Activated CD8-positive, alpha-beta memory T cell treated with anti-CD3 and anti-CD28 coated beads for 4 hours (primary cell): ENCODE measurements at places on chromosomes 2 and 18.

DNA sequence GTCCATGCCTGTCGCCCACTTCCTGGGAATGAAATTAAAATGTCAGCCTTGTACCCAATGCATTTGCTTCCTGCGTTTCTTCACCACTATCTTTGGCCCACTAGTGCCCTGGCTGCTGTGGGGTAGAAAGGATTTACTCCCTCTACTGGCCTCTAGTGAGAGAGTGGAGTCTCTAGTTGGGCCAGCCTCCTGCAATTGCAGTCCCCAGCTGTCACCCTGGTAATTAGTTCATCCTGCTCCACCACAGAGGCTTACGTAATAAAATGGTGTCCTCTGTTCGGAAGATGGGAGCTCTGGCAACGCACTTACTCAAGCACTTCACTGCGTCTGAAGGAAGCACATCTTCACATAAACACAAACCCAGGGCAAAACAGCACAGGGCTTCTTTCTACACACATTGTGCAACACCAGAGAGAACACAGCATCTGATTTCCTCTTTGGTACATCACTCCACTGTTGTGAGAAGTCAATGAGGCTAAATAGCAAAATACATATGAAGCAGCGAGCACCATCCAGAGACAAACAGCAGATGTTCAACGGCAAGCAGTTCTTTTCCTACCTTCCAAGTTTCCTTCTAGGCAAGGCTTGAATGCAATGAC, 274.6 kb downstream of the LRATD1 start:
- DNase-seq = no peak

DNA sequence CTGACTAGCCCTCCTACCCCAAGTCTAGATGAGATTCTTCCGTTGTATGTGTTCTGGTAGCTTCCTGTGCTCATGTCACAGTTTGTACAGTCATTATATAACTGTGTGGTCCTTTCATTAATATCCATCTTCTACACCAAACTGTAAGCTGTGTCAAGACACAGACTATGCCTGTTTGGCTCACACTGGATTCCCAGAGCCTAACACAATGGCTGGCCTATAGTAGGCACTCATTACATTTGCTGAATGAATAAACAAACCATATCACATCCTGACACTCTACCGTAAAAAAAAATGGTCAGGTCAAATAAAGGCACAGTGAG, 72.6 kb downstream of the ANKRD44 start:
- no peak for DNase-seq

GRCh38 chr18:63267975-63268721, 51.4 kb downstream of the BCL2 start:
- no peak for DNase-seq

DNA sequence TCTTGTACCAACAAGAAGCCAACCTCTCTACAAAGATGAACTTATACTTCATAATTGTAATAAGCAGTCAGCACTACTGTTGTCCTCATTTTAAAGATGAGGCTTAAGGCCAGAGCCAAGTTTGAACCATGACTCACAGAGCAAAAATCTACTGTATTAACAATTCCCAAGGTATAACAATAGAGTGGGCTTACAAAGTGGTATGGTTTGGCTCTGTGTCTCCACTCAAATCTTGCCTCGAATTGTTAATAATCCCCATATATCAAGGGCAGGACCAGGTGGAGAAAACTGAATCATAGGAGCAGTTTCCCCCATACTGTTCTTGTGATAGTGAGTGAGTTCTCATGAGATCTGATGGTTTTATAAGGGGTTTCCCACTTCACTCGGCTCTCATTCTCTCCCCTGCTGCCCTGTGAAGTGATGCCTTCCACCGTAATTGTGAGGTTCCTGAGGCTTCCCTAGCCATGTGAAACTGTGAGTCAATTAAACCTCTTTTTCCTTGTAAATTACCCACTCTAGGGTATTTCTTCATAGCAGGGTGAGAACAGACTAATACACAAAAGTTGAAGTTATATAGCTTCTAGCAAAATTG, 19.5 kb downstream of the MRPL44 start:
- DNase-seq = no peak

DNA sequence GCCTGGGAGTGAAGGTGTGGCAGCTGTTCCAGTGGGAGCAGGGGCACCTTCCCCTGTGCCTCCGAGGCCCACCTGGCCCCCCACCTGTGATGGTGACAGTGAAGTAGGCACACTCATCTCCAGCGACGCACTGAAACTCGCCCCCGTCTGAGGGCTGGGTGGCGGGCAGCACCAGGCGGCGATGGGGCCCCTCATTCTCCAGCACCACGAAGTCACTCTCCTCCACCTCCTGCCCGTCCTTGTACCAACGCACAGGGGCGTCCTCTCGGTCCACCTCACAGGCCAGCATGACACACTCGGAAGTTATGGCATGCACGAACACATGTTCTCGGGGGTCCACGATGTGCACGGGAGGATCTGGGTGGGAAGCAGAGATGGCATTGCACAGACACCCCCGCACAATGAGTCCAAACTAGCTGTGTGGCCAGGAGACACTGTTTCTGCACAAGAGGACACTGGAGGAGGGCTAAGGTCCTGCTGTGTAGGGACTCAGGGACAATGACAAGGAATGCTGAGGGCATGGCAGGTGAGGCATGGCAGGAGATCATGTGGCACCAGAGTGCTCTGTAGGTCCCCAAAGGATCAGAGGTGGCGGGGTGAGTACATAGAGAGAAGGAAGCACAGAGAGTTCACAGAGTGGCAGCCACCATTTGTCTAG, 7.9 kb downstream of the OBSL1 start:
- DNase-seq = no peak

- DNase-seq = no peak
These were observed 91.4 kb upstream of the LGALSL start for GRCh38 chr2:64362562-64363026.

DNA sequence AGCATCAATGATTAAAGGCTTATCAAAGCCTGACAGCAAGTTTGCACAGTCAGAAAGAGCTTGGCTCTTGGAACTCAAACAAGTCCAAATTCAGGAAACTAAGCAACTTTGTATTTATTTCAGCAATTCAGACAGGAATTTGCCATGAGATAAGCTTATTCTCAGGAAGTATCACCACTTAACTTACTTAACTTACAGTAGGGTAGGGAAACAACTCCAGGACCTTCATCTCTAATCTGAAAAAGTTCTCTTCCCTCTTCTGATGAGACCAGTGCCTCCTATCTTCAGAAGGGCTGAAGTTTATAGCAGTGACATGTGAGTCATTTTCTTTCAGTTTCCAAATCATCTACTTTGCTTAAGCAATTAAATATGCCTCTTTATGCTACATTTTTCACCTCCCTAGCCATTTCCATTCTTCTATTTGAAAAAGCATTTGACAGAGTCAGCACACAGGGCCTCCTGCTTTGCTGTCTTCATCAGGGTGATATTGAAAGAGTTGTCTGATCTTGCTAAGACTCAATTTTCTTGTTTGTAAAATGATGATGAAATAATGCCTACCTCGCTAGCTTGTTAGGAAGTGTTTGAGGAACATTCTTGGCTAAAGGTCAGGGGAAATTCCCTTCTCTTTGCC, 389.5 kb downstream of the RND3 start:
- DNase-seq = no peak

GRCh38 chr2:84495539-84496146, 20.7 kb upstream of the DNAH6 start:
- no peak for DNase-seq

DNA sequence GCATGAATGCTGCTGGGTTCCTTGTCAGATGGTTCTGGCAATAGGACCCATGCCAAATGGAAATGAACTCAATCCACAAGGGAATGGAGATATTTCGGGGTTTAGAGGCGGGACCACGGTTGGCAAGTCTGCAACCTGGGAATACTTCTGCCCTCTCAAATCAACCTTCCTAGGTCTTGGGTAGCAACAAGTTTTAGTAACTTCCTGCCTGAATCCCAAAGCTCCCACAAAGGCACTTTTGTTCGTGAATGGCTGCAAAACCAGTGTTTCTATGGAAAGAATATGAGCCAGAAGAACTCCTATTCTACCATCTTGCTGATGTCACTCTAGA, 790.1 kb upstream of the SLC8A1 start:
- DNase-seq = no peak

- DNase-seq = no peak
These were observed 6.2 kb downstream of the MBD2 start for GRCh38 chr18:54218299-54218698.

DNA sequence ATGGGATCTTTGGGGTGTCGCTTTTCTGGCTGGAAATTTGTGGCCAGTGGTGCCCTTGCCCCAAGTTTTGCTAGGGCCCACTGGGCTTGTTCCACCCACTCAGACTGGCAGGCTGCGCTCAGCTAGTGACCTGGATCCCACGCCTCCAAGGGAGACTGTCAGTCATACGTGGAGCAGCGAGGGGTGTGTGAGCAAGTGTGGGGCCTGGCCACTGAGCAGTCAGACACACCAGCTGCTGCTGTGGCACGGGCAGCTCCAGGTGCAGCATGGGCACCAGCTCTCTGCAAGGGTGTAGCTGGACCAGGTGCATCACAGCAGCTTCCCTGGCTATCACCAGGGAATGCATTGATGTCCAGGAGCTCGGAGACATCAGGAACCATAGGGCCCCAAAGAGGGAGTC, 327.0 kb downstream of the NR4A2 start:
- no peak for DNase-seq

DNA sequence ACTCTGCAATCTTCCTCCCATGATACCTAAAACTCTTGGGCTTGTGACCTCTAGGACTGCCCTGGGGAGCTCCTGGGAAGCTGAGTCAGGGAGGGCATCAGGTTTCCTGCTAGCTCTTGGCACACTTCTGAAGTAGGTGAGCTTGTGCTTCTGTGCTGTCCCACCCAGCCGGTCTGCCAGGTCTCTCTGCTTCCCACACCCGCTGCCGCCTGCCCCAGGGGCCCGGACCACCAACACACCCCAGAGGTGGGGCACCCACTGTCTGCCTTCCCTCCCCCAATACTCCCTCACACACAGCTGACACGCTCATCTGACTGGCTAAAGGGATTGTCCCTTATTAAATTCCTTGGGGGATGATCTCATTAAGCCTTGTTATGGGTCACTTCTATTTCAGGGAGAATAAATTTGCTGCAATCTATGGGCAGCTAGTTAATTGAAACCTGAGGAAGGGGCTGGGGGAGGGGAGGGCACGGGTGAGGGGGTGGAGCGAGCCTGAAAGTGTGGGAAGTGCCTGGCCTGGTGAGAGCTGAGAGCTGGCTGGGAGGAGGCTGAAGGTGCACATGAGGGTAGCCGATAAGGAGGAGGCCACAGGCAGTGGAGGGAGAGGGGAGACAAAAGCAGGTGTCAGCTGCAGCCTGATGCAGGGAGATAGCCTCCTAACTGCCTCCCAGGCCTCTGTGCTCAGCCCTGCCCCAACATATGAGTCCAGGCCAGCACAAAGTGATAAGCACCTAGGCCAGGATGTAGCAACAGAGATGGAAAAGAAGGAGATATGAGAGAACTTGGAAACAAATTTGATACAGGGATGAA, 48.8 kb downstream of the HAUS1 start:
- no peak for DNase-seq

DNA sequence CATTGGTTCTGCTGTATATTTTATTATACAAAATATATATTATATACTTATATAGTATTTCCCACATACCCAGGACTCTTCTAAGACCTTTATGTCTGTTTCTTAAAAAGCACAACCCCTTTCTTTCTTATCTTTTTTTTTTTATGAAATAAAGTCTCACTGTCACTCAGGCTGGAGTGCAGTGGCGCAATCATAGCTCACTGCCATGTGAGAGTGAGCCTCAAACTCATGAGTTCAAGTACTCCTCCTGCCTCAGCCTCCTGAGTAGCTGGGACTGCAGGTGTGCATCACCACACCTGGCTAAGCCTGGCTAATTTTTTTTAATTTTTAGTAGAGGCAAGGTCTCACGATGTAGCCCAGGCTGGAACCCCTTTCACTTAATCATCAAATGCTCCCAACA, 72.3 kb downstream of the CLHC1 start:
- no peak for DNase-seq

GRCh38 chr2:207008105-207008990, 69.0 kb downstream of the CPO start:
- DNase-seq = no peak

GRCh38 chr2:236570081-236570868, 650 bp downstream of the ACKR3 start:
- no peak for DNase-seq

GRCh38 chr2:190283783-190284182, 35.8 kb downstream of the HIBCH start:
- no peak for DNase-seq

- DNase-seq = no peak
These were observed 262.6 kb upstream of the THUMPD2 start for GRCh38 chr2:40041422-40042382.

GRCh38 chr2:128315829-128316776, 2.6 kb downstream of the HS6ST1 start:
- DNase-seq = no peak

GRCh38 chr18:9547782-9548181, 66.6 kb downstream of the PPP4R1 start:
- no peak for DNase-seq

GRCh38 chr2:240437861-240438809, 2.7 kb downstream of the GPC1 start:
- DNase-seq = peak; percentile 34

DNA sequence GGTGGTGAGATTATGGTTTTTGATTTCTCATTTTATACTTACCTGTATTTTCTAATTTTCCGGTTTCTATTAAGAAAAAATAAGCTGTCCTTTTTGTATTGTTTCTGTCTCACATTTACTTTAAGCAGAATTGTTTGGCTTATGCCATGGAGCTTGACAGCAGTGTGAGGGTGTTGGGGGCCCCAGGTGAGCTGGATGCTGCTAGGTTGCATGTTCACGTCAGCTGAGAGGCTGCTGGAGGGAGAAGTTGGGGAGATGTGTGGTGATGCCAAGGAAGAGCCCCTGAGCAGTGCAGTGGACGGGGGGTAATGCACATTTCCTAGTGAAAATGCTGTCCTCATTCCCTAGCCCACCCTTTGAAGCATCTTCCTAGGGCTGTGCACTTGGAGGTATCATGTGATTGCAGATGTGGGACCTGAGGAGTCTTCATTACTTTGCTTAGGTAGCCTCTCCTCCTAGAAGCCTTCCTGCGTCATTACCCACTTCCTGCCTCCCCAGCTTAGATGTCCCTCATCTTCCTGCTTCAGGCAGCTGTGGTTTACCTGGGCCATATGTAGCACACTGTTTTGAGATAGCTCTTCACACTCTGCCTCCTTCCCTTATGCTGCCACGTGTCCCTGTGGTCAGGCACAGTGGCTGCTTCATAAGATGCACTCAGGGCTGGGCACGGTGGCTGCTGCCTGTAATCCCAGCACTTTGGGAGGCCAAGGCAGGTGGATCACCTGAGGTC, 16.2 kb downstream of the ATG16L1 start:
- DNase-seq = peak; percentile 48

GRCh38 chr18:48899558-48900174, 51.1 kb downstream of the SMAD7 start:
- DNase-seq = no peak

DNA sequence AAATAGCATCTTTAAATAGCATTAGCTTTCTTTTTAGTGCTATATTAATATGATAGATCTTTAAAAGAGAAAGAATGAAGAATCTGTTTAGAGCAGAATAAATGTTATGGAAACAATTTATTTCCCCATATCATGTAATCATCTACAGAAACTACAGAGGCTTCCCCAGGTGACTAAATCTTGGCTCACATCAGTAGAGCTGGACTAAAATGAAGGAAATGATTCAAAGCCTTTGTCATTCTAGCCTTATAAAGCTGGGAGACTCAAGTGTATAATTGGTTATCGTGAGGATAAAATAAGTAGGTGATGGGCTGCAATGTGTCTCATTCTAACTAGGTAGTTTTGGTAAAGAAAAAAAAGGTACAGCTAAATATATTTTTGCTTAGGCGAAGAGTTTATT, 83.2 kb upstream of the UNC80 start:
- DNase-seq = no peak

- DNase-seq = no peak
These were observed 16.5 kb downstream of the NCOA1 start for GRCh38 chr2:24507549-24507948.

GRCh38 chr2:122251158-122251557, 495.7 kb downstream of the TSN start:
- DNase-seq = no peak
